AG20443 (cell line): ENCODE measurements at places on chromosomes 7 and 10.
A peak's percentile ranks its signal among the peaks of the same experiment; 100 is the strongest.

DNA sequence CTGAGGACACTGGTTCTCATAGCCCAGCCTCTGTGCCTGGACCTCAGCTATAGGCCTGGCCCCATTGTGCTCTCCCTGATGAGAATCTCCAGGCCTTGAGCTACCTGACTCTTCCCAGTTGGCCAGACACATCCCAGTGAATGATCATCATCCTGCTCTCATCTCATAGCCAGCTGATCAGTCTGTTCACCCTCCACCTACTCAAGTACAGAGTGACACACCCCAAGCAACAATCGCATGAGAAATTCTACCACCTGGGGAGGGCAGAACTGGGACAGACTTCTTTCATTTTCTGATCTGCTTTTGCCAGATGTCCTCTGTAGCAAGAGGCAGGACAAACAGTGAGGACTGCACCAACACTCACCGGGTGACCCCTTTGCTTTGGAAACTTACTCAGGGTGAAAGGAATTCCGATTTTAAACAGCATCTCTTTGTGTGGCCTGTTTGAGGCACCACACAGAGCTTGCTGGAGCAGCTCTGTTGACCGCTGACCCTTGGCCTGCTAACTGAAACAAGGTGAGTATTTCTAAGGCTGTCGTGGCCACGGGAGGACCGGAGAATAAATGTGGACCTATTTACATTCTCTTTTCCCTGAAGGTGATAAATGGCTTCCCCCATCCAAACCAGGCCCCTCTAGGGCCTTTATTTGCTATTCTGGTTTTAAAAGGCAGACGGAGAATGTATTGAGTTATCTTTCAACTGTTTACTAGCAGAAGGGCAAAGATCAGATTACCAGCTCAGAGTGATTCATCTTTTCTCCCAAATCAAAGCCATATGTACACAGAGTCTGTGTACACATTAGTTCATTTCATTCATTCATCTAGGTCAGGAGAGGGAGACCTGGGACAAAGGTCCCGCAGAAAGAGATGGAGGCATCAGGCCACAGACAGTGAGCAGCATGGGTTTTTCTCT lies 181.4 kb upstream of the TNS3 start:
- DNase-seq: peak; percentile 71

GRCh38 chr10:92790440-92790839 lies 57.9 kb upstream of the EXOC6 start:
- DNase-seq: no peak

DNA sequence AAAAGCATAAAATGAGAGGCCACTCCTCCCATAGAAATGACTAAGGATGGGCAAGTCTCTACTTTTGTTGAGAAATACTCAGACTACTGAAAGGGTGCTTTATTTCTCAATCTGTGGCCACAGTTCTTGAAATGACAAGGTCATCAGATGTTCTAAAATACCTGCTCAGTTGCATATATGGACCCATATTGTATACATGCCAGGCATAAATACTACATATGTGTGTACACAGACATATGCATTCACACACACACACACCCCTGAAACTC lies 691.5 kb upstream of the SORCS1 start:
- no peak for DNase-seq

GRCh38 chr10:13945390-13946208 lies 358.8 kb downstream of the PRPF18 start:
- no peak for DNase-seq

- peak; percentile 28 for DNase-seq
Measured at GRCh38 chr10:43109671-43110249, 28.5 kb upstream of the CSGALNACT2 start.

DNA sequence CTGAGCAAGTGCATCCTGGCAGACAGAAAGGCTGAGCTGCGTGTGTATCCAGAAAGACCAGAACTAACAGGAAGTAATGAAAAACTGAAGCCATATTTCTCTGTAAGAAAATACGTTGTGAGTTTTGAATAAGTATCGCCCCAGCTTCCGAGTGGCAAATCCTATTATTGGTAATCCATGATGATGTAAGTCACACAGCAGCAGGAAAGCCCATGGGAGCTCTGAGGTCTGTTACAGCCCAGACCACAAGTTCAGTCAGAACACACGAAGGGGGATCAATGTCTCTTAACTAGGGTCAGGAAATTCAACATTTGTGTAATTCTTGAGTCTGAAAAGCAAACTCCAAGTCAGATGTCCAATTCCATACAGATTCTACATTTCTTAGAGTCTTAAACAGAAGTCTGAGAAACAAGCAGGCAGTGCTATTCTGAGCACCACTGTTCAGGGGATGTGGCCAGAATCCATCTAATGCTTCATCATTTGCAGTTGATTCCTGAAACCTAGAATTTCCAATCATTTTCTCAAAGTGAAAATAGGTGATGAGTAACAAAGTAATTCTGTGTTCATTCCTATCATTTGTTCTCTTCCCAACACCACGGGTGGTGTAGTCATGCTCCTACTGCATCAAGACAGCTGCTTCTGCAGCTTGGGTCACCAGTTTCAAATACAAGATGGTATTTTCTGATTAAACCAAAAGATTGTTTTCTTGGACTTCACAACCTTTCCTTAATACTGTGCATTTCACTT lies at the start of gene LRIT2:
Gene LRIT2 (minus strand): TSS at position 118 of the 747 bp plus-strand sequence. CDS start 24 bp downstream, at position 94.
- DNase-seq: no peak
